DMS53 (cell line): ENCODE measurements at places on chromosomes 4 and X.

- no peak for DNase-seq
These were observed 801.8 kb downstream of the STIM2 start for GRCh38 chr4:27662426-27662825.

DNA sequence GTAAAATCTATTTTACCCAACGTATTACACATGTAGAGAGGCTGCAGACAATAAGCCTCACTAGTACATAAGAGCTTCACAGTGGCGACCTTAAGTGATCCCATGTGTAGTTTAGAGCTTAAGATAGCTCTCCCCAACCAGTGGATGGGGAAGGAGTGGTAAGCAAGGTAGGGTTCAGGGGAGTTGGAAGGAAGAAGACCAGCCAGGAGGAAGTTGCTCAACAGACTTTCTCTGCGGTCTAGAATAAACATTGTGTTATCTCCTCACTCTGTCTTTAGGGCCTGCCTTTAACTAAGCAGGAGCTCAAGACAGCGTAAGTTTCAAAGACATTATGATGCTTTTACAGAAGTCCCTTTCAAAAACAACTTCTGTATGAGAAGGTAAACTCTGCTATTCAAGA, 16.8 kb downstream of the MEPE start:
- DNase-seq: no peak

- no peak for DNase-seq
These were observed 233.1 kb downstream of the CAMK2D start for GRCh38 chr4:113528395-113528794.

DNA sequence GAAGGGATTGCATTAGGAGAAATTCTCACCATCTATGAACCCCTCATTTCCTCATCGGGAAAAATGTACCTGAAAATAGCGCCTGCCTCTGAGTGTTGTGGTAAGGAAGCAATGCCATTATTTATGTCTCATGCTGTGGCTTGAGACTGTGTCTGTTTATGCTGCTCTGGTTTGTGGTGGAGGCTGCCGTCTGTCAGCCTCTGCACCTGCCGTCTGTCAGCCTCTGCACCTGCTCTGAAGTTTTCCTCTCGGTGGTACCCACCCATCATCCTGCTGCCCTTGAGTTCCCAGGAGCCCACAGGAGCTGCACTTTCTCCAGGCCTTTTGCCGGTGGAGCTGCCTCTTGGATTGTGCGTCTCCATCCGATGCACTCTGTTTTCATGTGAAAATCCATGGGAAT, 68.5 kb upstream of the PPP2R3B start:
- DNase-seq: no peak

GRCh38 chrX:20128670-20129069, 12.0 kb upstream of the MAP7D2 start:
- DNase-seq: no peak
